ENCODE measurements at places on chromosomes 6 and 20.
A peak's percentile ranks its signal among the peaks of the same experiment; 100 is the strongest.

DNA sequence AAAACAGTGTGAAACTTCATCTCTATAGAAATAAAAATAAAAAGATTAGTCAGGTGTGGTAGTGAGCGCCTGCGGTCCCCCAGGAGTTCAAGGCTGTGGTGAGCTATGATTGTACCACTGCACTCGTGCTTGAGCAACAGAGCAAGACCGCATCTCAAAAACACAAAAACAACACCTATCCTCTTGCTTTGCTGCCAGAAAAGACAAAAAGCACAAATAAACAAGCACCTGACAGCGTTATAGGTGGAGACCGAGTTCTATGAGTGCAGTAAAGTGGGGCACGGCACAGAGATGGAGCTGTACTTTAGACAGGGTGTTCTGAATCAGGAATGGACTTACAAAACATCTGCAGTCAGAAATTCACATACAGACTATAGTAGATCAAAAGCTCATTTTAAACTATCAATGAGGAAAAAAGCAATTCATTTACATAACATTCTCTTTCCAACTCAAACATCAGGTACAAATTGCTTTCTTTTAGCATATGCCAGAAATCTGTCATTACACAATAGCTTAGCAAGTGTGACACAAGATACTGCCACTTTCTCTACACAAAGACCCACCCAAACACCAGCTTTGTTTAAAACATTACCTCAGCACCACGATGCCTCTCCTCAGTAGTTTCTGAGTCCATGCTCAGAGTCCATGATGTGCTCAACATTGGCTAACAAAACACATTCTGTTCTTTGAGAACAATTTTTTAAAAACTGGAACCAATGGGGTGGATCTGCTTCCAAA is 10.1 kb downstream of the EZR start:
- DNase-seq: no peak

DNA sequence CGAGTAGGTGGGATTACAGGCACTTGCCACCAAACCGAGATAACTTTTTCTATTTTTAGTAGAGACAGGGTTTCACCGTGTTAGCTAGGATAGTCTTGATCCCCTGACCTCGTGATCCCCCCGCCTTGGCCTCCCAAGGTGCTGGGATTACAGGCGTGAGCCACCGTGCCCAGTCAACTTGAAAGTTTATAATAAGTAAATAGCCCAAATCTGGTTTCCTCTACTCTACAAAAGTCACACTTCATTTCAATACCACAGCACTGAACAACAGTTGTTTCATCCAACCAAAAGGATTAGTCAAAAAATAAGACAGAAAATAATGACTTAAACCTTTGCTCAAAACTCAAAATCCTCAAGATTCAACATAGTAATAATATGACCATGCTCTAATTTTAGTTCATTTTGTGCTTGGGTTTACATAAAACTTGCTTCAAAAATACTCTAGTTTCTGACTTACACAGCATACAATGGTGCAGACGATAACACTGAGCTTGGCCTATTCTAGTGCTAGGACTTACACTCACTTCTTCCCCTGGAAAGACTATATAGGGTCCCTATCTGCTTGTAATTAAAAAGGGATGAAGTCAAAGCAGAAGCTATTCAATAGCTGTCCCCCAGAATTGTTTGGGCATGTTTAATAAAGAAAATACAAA is 56.7 kb downstream of the NT5E start:
- no peak for DNase-seq

GRCh38 chr6:41470331-41471063 is 75.7 kb upstream of the FOXP4 start:
- peak; percentile 32 for DNase-seq

- no peak for DNase-seq
Observed at GRCh38 chr20:35621560-35621946, 5.9 kb downstream of the SPAG4 start.

DNA sequence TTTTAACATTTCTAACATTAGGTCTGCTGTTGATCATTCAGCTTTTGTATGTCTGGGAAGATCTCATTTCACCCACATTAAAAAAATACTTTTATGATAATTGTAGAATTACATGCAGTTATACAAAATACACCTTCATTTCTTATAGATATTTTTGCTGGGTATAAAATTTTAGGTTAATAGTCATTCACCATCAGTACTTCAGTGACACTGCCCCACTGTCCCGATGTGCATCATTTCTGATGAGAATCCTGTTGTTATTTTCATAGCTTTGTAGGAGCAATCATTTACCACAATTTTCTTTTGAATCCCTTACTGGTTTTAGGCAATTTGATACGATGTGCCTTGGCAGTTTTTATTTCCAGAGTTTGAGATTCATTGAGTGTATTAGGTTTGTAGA is 173.6 kb downstream of the JARID2 start:
- DNase-seq: no peak

DNA sequence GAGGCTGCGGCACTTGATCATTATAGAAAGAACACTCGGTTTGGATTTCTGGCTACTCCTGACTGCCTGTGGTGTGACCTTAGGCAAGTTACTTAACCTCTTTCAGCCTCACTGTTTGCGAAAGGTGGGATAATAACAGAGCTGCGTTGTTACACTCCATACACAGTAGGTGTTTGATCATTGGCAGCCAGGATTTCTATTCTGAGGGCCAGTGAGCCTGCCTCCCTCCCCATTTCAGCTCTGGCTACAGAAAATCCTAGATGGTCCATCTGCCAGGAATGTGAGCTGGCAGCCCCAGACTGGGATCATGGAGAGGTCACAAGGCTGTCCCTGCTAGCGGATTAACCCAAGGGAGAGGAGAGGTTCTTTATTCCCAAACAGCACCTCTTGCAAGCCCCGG is 2.7 kb downstream of the KCNB1 start:
- no peak for DNase-seq
